Left colon (tissue), 2 donors: ENCODE measurements at places on chromosomes 3 and 15. TPM values are rescaled to one million over a fixed set of nuclear protein-coding genes. Genes with fewer than 3 reads are reported as not detected.

LMLN gene
- 5.4 TPM for total RNA-seq

PARP15 gene
- 1.4 TPM for total RNA-seq

SHF gene
- total RNA-seq = 5.6 TPM

RNF168 gene
- 23.9 TPM for total RNA-seq

PLCB2 gene
- 11.2 TPM for total RNA-seq

NR2F2 gene
- 24.9 TPM for total RNA-seq

RASL12 gene
- 9.2 TPM for total RNA-seq

CCDC9B gene
- 28.1 TPM for total RNA-seq

- DNase-seq = peak; percentile 62
These were observed at the start of gene AP3B2 for GRCh38 chr15:82709421-82710207. Gene AP3B2 (minus strand): TSS chr15:82709875. CDS start chr15:82709706, 169 bp downstream.

- DNase-seq = no peak
These were observed 20.1 kb downstream of the VPS8 start for GRCh38 chr3:184832044-184832443.

- DNase-seq = no peak
These were observed 252.8 kb downstream of the IGSF11 start for GRCh38 chr3:118781839-118782238.

- DNase-seq = no peak
These were observed 1006.7 kb downstream of the ROBO2 start for GRCh38 chr3:78046566-78046965.

GRCh38 chr3:161560008-161560637, 63.5 kb downstream of the OTOL1 start:
- DNase-seq = no peak

DNA sequence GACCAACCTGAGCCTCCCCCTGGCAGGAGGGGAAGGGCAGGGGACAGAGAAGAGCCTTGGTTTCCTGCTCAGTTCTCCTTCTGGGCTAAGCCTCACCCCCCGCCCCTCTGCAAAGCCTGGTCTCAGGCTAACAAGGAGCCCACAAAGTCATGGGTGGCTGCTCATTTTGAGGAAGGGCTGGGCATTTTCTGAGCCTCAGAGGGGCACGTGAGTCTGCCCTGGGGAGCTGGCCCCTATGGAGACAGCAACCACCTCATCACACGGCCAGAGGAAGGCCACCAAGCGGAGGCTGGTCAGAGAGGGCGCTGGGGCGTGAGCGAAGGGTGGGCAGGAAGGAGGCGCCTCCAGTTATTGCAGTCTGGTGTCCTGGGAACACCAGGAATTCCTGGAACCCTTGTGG, 18.7 kb downstream of the ABTB1 start:
- DNase-seq = no peak

DNA sequence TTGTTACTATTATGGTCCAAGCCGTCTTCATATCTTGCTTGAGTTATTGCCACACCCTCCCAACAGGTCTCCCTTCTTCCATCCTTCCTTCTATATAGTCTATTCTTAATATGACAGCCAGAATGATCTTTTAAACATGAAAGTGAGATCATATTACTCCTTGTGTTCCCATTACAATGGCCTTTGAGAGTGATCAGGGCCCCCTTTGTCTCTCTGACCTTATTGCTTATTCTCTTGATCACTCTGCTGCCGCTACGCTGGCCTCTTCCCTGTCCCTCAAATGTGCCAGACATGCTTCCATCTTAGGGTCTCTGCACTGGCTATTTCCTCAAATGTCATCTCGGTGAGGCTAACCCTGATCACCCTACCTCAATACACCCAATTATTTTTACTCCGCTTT, 38.1 kb downstream of the UBE2E2 start:
- DNase-seq = no peak

DNA sequence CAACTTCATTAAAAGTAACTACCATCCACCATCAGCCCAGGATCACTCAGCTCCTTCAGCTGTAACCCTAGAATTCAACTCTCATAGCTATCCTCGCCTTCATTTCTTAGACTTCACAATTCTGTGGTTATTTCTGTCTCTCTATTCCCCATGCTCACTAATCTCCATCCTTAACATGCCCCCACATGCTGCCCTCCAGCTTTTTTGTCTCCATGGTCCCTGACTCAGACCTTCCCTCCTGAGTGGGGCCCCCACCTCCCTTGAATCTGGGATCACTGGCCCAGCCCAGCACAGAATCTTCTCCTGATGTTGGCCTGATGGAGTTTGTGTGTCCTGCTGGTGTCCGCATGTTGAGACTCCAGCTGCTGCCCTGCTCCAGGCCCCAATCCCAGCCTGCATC, 41.7 kb downstream of the CHST14 start:
- DNase-seq = no peak

- no peak for DNase-seq
These were observed 64.1 kb downstream of the ABCC5 start for GRCh38 chr3:183953471-183954070.

DNA sequence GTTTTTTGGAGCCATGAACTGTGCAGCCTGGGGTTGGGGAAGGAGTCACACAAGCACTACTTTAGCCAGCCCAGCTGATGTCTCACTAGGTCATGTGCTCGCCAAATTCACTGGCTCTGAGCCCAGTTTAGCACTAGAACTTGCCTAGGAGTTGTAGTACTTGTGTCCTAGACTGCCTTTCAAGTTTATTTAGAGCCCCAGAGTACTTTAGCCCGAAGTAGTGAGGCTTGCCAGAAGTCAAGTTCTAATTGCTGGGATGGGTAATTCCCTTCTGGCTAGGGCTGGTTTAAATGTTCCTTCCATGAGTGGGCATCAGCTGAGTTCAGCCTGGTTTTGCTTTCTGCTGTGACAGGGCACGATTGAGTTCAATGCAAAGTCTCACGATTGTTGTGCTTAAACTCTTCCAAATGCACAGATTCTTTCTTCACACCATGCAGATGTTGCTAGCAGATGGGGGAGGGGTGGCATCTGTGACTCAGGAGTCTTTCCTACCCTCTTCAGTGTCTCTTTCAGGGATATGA, 228.2 kb upstream of the ZPLD1 start:
- peak; percentile 50 for DNase-seq

GRCh38 chr3:128825117-128825725, 54.2 kb upstream of the ACAD9 start:
- no peak for DNase-seq

DNA sequence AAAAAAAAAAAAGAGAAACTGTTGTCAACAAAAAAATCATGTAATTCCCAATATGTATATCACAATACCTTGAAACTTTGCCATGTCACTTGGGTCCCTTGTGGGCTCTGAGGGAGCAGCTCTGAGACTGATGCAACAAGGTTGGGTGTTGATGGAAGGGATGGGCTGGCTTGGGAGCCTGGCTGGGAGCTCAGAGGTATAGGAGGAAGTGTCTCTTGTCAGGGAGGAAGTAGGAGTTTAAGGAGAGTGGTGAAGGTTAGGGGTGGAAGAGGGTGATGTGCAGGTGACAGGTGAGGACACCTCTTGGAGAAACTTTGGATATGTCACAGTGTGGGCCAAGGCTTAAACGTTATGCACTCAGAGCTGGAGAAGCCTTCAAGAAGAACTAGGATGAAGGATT, 2.0 kb upstream of the TM6SF1 start:
- DNase-seq = no peak

DNA sequence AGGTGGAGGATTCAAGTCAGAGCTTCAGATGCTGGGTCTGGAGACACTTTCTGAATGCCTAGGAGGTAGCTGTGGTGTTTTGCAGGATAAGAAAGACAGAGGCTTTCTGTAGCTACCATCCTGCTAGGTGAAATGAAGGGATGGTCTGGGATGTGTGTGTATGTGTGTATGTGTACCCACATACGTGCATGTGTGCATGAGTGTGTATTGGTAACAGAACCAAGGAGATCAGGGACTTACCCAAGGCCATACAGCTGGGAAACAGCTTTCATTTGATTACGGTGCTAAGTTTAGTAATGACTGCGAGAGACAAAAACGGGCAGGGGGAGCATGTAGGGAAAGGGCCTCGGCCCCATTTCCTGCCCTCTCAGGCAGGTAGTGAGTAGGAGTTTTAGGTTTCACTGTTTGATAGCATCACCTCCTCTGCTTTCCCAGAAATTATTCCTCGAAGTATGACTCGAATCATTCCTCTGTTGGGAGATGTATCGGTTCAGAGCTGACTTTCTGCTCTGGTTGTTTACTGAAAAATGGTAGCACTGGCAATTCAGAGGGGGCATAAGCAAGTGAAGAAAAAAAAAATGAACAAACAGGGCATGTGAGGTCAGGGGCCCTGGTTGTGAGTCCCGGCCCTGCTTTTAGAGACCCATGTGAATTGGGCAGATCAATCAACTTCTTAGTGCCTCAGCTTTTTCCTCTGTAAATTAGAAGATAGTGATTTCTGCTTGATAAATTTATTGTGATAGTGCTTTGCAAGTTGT, 130.7 kb downstream of the LPP start:
- no peak for DNase-seq

GRCh38 chr3:171695426-171695825, 114.9 kb downstream of the PLD1 start:
- DNase-seq = no peak

GRCh38 chr15:50190723-50191122, 8.7 kb downstream of the SLC27A2 start:
- DNase-seq = no peak

DNA sequence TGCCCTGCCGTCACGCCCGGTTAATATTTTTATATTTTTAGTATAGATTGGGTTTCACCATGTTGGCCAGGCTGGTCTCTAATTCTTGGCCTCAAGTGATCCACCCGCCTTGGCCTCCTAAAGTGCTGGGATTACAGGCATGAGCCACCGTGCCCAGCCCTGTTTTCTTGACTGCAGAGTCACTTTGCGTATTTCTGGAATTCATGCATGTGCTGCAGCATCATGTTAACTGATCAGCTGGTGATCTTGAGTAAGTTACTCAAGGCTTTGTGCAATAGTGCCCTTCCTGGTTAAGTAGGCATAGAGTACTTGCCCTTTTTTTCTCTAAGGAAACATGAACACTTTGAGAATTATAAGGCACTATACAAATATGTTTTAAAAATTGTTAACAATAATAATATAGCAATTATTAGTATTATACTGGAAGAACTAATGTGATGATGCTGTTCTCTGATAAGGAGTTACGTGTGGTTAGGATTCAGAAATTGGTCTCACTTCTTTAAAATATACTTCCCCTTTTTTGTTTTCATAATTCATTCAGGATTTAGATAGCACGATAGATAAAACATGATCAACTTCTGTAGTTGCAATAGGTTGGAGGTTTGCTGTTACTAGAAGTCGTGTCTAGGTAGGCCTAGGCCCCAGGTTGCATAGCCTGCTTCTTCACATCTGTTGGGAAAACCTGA, 33.6 kb downstream of the GPR171 start:
- DNase-seq = no peak

- DNase-seq = no peak
These were observed 18.3 kb upstream of the TRAK1 start for GRCh38 chr3:42072831-42073301.

DNA sequence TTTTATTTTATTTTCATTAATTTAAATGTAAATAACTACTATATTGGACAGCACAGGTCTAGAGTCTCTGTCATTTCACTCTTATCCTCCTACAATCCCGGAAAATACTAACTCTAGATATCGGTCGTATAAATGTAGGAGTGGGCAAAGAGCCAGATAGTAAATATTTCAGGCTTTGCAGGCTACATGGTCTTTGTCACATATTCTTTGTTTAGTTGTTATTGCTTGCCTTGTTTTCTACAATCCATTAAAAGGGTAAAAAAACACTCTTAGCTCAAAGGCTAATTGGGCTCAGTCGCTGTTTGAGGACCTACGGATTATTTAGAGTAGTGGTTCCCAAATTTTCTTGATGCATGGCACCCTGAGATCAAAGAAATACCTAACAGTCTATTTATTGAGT, 1.7 kb downstream of the KNL1 start:
- DNase-seq = no peak

DNA sequence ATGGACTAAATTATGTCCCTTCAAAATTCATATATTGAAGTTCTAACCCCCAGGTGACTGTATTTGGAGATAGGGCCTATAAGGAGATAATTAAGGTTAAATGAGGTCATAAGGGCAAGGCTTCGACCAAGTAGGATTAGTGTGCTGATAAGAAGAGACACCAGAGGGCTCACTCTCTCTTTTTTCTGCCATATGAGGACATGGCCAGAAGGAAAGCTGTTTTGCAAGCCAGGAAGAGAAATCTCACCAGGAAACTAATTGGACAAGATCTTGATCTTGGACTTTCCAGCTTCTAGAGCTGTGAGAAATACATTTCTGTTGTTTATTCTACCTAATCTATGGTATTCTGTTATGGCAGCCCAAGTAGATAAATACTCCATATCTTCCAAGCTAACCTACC, 503.6 kb upstream of the NAALADL2 start:
- no peak for DNase-seq

DNA sequence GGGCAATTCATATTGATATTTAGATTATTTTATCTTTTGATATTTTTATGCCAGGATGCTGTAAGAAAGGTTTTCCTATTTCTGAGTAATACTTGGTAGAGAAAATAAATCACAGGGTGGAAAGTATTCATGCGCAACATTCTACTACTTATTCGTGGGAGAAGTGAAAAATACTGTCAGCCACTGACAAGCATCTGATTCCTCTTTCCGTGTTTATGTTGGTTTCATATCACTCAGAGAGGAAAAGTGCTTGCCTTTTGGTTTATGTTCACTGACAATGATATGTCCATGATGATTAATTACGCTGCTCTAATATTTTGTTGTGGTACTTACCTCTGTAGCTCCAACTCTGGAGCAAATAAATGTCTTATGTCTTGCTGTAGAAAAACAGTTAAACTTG, 429.4 kb downstream of the EDEM1 start:
- DNase-seq = no peak

DNA sequence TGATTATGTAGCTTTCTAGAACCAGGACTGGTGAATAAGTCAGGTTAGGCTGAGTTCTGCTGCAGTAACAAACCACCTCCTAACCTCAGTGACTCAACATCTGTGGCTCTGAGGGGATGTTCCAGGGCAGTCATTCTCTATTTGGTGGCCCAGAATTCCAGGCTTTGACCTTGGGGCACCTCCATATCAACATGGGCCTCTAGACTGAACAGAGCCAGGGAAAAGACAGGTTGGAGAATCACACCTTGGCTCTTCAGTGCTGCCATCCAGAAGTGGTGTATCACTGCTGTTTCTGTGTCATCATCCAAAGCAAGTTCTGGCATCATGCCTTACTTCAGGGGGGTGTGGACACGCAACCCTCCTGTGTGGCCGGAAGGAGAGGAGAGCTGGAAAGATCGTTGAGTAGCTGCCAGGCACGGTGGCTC, 15.3 kb downstream of the ZBTB47 start:
- no peak for DNase-seq

DNA sequence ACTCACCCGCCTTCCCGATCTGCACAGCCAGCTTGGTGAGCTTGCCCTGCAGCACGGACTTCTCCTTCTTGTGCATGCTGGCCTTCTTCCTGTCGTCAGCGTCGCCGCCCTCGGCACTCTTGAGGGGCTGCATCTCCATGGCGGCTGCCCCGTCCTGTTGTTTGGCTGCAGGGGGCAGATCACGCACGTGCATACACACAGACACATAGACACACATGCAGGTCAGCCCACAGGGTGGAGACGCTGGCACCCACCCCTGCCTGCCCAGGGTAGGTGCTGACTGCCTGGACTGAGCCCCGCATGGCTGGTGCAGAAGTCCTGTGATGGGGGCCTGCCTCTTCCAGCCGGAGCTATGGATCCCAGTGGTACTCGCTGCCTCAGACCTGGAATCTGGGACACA, 57.3 kb upstream of the SEC13 start:
- no peak for DNase-seq

- no peak for DNase-seq
These were observed 19.1 kb downstream of the IREB2 start for GRCh38 chr15:78457101-78457500.

- DNase-seq = no peak
These were observed 45.3 kb downstream of the HSPBAP1 start for GRCh38 chr3:122748347-122748746.

GRCh38 chr3:150623945-150624344, 20.8 kb downstream of the SELENOT start:
- no peak for DNase-seq

GRCh38 chr15:42036112-42036905, 15.5 kb upstream of the PLA2G4E start:
- DNase-seq = no peak
